SHP77 (cell line): ENCODE measurements at places on chromosomes 1 and 21.

DNA sequence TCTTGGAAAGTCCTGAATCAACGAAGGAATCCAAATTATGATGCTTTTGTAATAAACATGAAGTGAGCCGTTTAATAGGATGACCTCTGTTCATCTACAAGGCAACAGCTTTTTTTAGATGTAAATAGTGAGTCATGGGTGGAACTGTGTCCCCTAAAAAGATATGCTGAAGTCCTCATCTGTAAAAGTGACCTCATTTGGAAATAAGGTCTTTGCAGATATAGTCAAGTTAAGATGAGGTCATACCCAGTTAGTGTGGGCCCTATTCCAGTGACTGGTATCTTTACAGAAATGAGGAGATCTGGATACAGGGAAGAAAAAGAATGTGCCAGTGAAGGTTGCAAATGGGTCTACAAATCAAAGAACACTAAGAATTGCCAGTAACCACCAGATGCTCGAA lies 1287.3 kb upstream of the ADGRL4 start:
- no peak for DNase-seq

DNA sequence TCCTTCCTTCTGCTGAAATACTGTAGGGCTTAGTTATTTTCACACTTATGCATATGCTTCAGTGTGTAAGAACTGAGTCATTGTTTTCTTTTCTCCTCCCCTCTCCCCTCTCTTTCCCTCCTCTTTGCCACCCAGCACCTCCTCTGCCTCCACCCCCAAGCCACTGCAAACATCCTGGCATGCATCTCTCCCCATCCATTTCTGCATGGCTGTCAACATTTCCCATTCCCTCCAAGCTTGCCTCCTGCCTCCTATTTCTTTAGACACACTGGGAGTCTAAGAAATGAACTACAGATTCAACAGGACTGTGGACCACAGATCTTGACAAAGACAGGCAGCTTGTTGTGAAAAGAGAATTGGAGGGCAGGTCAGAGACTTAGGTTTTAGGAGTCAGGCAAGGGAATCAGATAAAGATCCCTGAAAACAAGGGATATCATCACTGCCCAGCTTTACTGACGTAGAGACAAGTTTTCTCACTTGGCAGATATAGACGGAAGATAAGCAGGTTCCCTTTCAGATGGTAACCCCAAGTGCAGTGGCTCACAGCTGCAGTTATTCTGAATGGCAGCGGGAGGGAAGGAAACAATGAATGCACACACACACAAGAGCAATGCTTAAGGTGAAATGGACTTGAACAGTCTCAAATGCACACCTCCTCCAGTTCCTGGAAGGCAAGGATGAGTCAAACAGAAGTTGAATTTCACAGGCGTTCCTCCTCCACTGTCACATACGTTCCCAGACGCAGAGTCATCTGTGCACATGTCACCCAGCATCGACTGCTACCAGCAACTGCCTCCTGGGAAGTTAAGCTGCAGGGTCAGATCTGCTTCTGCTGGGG lies 56.1 kb downstream of the HIVEP3 start:
- no peak for DNase-seq

DNA sequence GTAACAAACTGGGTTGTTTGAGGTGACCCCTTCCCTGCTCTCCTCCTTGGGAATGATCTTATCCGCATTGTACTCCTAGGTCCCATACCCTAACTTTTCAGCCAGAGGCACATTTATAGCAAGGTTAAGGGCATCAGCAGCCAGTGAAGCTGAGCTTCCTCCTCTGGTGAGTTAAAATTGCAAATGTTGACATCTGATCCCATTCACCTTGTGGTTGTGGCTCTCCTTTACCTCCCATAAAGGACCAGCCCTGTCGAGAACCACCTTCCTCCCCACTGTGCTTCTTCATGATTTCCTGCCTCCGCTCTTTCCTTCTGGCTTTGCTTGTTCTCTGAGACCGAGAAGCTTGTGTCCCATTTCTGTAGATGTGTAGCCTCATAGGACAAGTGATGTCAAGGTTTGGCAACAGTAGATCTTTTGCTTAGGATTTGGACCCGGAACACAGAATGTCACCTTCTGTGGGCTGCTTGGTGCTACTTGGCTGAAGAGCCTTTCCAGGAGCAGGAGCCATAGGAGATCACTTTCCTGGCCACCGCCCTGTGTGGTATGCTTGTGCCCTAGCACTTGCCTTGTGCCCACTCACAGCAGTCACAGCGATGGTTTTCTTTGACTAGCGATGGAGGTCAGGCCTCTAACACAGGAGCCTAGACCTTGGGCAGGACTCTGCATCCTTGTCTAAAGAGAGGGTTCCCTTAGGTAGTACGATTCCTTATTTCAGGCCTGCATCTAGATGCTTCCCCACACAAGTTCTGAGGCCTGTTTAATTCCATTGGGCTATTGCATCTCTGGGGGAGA lies 18.8 kb downstream of the SZRD1 start:
- DNase-seq = no peak

GRCh38 chr1:33686551-33686950 lies 177.3 kb upstream of the HMGB4 start:
- no peak for DNase-seq

DNA sequence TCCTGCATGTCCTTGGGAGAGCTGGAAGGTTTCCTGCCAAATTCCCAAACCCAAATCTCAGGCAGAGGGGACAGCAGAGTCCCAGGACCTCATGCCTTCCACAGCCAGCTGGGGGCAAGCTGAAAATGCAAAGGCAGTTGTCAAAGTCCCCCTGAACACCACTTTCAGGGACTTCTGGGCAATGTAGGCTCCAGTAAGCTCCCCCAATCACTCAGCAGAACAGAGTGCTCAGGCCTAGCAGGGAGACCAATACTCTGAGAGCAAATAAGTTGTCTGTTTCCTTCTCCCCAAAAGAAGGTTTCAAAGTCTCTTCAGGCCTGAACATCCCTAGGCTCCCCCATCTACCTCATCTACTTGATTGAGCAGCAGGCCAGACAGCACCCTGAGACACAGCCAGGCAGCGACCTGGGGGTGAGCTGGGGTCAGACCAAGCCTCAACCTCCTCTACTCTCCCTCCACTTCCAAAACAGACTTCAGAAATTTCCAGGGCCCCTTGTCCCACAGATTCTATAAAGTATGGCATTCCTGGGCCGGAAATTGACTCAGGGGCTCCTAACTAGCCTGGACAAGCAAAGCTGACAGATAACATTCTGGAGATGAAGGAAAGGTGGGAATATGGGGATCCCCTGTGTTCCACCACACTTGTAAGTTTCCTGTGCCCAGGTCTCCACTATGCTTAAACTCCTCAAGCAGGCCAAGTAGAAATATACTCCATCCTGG lies 1.9 kb downstream of the SLC9A1 start:
- no peak for DNase-seq

DNA sequence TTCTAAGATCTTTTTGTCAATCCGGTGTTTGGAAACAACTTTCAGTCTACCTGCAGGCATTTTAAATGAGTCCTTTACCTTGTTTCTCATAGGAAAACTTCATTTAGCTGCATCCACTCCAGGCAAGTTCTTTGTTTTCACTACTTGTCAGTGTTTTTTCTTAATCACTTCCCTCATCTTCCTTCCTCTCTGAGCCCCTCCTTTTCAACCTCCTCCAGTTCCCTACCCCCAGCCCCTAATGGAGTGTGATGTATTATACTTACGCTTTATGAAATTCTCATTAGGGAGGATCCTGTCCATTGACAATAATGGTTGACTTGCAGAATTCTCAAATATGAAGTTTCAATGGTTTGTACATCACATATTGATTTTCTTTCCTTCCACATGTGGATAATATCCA lies 62.5 kb upstream of the BACH1 start:
- DNase-seq = no peak

DNA sequence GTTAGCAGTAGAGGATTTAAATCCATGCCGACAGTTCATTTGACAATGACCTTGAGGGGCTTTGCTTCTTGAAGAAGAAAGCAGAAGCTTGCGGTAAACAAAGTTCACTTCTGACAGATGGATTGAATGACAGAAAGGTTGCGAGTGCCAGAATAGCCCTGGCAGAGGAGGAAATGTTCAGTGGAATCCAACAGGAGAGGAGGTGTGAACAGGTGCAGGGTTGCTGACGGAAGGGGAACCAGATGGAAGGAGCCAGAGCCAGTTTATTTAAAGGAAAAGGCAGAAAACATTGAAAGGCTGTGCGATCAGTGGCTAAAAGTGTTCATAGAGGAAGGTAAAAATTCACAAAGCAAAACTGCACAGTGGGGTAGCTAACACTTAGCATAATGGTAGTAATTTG lies 141.0 kb downstream of the SDCCAG8 start:
- DNase-seq = no peak

- no peak for DNase-seq
Observed at GRCh38 chr21:38171723-38172344, 85.0 kb upstream of the KCNJ15 start.

DNA sequence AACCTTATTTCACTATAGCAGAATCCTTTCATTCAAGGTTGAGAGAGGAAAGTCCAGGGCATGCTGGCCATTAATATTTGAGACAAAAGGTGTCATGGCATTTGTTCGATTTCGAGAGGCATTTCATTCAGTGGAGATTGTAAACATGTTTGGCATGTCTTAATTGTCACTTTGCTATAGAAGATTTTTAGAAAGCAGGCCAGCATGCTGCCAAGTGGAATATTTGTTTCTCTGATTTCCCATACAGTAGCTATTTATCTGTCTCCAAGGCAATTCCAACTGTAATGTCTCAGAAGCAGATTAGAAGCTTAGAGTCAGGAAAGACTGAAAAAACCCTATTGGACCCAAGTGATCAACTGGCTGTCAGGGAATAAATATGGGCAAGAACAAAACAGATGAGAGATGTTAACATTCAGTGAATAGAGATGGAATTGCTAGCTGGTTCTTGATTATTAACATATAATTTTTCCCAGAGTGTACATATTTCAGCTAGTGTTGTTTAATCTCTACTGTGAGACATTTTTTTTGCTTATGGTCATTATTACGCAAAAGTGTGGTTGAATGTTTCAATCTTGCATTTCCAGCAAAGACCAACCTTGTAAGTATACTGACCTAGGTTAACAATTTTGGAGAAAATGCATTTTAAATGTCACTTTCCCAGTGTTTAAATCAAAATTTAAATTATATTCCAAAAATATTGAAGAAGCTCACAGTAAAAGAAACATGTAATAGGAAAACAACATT lies 174.6 kb downstream of the KCNK2 start:
- DNase-seq = no peak

- DNase-seq = no peak
Observed at GRCh38 chr1:161838362-161838761, 72.2 kb downstream of the ATF6 start.

- no peak for DNase-seq
Observed at GRCh38 chr1:34777519-34778321, 3.3 kb upstream of the GJB3 start.

- DNase-seq = no peak
Observed at GRCh38 chr1:97875996-97876395, 44.8 kb downstream of the DPYD start.

GRCh38 chr1:232292818-232293217 lies 337.1 kb downstream of the SIPA1L2 start:
- DNase-seq = no peak

DNA sequence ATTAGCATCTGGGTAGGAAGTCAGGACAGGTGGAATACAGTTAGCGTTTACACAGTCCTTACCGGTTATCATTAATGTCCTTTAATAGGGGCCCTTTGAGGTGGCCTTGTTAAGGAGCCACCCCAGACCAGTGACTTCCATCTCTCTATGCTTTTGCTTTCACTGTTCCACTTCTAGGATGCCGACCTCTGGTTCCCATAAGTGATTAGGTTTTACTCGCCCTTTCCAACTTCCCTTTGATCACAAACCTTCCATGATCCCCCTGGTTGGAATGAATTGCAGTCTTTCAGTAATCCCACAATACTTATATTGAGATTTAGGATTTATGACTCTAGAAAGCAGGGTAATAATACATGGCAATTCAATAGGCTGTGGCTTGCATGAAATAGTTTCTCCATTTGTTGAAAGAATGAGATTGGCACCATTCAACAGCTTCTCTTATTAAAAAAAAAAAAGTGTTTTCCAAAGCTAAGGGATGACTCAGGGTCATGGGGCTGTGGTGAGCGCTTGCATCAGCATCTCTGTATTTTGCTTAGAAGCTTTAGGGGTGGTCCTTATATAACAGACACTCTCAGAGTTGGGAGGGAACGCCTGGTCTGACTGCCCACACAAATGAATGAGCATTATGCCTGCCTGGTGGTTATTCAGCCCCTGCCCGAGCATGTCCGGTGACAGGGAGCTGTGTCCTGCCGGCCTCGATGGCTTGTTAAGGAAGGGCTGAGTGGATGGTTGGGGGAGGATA lies 110.5 kb downstream of the CNIH3 start:
- DNase-seq = no peak

DNA sequence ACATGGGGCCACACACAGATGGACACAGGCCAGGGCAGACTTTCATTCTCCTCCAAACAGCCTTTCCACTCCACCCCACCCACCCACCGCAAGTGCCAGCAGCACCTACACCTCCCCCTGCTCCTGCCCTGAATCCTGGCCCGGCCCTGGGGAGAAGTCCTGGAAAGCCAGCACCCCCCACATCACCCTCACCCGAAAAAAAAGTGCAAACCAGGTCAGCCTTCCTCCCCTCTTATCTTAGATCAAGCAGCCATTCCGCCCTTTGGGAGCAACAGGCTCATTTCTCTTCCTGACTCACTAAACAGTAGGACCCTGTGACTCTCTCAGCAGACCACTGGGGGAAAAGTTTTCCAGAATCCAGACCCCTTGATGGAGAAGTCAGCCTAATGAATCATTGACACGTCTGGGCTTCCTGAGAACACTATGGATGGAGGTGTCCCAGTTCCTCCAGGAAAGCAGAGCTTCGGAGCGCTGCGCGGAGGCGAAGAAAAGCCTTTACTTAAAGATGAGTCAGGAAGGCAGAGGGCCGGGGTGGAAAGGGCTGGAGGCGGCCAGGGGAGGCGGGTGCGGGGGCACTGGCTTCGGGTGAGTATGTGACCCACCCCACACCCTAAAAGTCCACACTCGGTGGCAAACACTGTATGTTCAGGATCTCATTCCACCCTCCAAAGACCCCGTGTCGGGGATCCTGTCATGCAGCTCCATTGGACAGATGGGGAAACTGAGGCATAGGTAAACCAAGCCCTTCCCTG lies 588.7 kb downstream of the MATN1 start:
- DNase-seq = no peak

DNA sequence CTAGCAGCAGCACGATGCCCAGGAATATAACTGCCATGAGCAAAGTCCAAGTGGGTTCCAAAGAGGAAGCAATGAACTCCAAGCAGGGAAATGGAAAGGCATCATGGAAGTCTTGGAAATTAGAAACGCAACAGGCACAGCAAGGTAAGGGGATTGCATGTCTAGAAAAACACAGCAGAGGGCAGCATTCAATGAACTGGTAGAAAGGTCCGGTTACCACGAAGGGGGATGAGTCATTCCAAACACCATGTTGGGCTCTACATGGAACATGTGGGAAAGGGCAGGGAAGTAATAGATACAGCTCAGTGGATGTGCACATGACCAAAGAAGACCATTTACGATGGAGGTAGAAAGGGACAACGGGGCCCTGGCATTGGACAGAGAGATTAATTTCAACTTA lies 36.4 kb downstream of the RXRG start:
- DNase-seq = peak; percentile 56

- DNase-seq = no peak
Observed at GRCh38 chr1:94321662-94322061, 84.3 kb upstream of the ARHGAP29 start.
